B cell (primary cell): ENCODE measurements at places on chromosomes 12 and 14. TPM values are rescaled to one million over a fixed set of nuclear protein-coding genes. Genes with fewer than 3 reads are reported as not detected.

The NYNRIN gene
- 0.04 TPM in 2 replicates for polyA plus RNA-seq

The GYS2 gene
- not detected in 2 replicates for polyA plus RNA-seq

DNA sequence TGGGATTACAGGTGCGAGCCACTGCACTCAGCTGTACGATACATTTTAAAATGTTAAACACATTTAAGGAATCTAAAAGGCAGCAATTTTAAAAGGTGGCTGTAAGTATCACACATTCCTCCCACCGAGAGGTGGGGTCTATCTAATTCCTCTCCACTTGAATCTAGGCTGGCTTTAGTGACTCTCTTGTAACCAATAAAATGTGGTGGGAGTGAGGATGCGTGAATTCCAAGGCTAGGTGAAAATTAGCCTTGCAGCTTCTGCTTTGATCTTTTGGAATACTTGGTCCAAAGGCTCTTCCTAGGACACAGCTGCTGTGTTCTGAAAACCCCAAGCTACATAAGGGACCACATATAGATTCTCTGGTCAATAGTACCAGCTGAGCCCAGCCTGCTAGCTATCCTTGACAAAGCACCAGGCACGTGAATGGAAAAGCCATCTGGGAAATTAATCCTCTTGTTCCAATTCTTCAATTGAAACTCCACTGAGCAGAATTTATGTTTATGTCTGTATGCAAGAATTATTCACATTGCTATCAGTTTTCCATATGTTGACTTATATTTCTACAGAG lies 8.8 kb upstream of the GPRC5D start:
- H3K4me3 ChIP-seq, result no peak overlapping the region
- no peak for DNase-seq

The GLIPR1 gene
- polyA plus RNA-seq, result 32.0 and 52.3 TPM in 2 replicates

DNA sequence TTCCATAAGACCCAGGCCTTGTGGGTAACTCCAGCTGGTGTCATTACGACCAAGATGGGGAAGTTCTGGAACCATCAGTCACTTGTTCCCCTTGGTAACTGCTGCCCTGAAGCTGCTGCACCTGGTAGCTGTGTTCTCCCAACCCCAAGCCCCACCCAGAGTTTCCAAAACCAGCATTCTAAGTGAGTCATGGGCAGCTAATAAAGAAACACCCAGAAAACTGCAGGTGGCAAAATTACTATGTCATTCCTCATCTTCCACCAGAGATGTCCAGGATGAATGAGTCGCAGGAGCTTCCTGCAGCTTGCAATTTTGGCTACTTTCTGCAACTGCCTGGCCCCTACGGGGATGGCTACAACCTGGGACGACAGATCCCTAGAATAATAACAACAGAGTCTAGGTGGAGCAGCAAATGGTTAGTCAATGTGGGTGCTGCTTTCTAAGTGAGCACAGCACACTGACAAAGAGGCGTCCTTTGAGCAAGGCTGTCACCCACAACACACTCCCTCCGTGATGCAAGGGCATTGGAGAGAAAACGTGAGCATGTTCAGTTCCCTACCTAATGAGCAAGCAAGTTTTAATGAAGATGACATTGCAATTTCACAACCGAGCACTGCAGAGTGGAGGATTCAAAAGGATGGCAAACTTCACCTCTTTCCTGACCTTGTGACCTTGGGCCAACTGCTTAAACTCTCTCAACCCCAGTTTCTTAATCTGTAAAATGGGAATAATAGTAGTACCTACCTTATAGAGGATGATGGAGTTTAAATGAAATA lies 301.4 kb upstream of the NOS1 start:
- no peak overlapping the region for H3K27ac ChIP-seq
- no peaks in the 10 kb centered on the region for H3K4me1 ChIP-seq
- no peak overlapping the region for H3K4me3 ChIP-seq
- no peaks in the 10 kb centered on the region for H3K36me3 ChIP-seq
- DNase-seq, result no peak
- no peaks in the 10 kb centered on the region for H3K27me3 ChIP-seq

GRCh38 chr14:73771848-73772638 lies 57.9 kb upstream of the PNMA1 start:
- no peaks in the 10 kb centered on the region for H3K27me3 ChIP-seq
- H3K4me1 ChIP-seq, result peaks cover 96% of the 10 kb centered on the region
- H3K27ac ChIP-seq, result peak overlapping the region; percentile 97
- DNase-seq, result peak; percentile 89
- peak overlapping the region; percentile 52 for H3K4me3 ChIP-seq

GRCh38 chr12:65121049-65121955 lies at the start of gene WIF1:
TSS of gene WIF1 (minus strand) at chr12:65121305. CDS start at chr12:65121191, 114 bp downstream.
- H3K27me3 ChIP-seq, result peaks cover 34% of the 10 kb centered on the region
- H3K27ac ChIP-seq, result no peak within 1 kb of the TSS
- H3K4me1 ChIP-seq, result peaks cover 20% of the 10 kb centered on the region
- peak within 1 kb of the TSS; percentile 41 for H3K4me3 ChIP-seq
- no peaks in the 10 kb centered on the region for H3K36me3 ChIP-seq

DNA sequence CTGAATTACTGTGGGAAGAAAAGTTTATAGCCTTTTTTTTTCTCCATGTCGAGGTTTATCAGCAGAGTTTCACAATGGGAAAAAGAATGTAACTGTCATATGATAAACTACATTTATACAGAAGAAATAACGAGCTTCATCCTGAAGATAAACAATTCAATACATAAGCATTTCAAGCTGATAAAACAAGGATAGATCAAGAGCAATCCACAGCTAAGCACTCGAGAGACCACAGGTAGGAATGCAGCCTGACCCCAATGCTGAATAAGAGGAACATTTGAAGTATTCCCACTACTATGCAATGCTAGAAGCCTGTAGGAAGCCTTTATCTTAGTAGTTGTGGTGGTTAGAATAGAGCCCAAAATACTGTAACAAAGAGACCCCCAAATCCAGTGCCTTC lies 32.6 kb upstream of the DAAM1 start:
- no peak overlapping the region for H3K27ac ChIP-seq
- peaks cover 2% of the 10 kb centered on the region for H3K27me3 ChIP-seq
- no peak overlapping the region for H3K4me3 ChIP-seq
- peaks cover 27% of the 10 kb centered on the region for H3K4me1 ChIP-seq
- no peaks in the 10 kb centered on the region for H3K36me3 ChIP-seq

- H3K4me3 ChIP-seq, result no peak overlapping the region
- H3K27ac ChIP-seq, result no peak overlapping the region
- H3K27me3 ChIP-seq, result no peaks in the 10 kb centered on the region
Measured at GRCh38 chr12:109264095-109264942, 44.8 kb downstream of the FOXN4 start.

DNA sequence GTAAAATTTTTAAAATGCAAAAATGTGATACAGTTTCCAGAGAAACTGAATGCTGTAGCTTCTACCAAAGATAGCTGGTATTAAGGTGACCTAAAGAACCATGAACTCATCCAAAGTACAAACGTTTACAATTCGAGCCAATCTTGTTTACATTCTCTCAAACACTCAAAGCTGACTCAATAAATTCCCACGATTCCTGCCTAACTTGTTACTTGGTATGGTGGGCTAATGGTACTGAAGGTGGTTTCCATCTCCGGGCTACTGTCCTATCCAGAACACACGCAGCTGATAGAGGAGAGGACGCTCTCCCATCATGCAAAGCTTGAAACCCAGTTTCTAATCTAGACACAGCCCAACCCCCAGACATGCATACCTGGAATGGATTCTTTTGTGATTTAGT lies 31.5 kb downstream of the RAD9B start:
- no peak overlapping the region for H3K4me3 ChIP-seq
- no peaks in the 10 kb centered on the region for H3K27me3 ChIP-seq

DNA sequence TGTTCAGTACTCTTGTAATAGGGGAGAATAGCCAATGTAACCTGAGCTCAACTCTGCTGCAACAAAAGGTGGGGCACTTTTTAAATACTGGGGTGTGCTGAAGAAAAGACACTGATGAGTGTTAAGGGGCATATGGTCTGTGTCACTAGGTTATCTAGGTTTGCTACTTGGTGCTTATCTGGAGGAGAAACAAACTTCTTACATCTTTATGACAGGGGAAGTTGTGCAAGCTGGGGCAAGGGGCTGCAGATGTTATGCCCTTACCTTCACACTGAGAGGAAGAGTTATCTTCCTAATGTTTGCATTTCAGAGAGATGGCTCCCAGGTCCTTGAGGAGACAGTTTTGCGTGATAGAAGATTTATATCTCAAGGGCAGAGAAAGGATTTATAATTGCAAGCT lies 90.9 kb upstream of the PKP2 start:
- H3K4me3 ChIP-seq, result no peak overlapping the region
- H3K27ac ChIP-seq, result no peak overlapping the region
- no peaks in the 10 kb centered on the region for H3K36me3 ChIP-seq
- H3K27me3 ChIP-seq, result no peaks in the 10 kb centered on the region
- H3K4me1 ChIP-seq, result no peaks in the 10 kb centered on the region
- no peak for DNase-seq
